Daoy (cell line): ENCODE measurements at places on chromosomes 1 and 21. TPM values are rescaled to one million over a fixed set of nuclear protein-coding genes. Genes with fewer than 3 reads are reported as not detected.

The S100A8 gene
- not detected in 2 replicates for total RNA-seq

The RIPPLY3 gene
- 0.57 TPM in 1 of 2 replicates, not detected in the other for total RNA-seq

The GCSAML gene
- 2.7 and 3.8 TPM in 2 replicates for total RNA-seq

The HJV gene
- not detected in 2 replicates for total RNA-seq

The CENPF gene
- total RNA-seq, result 64.2 and 64.3 TPM in 2 replicates

The AJAP1 gene
- 7.0 TPM in 1 of 2 replicates, not detected in the other for total RNA-seq

The AMY1B gene
- not detected in 2 replicates for total RNA-seq

The CDCA8 gene
- 33.6 and 44.3 TPM in 2 replicates for total RNA-seq

The F13B gene
- total RNA-seq, result not detected in 2 replicates

The DNAJC6 gene
- total RNA-seq, result 5.0 and 11.1 TPM in 2 replicates

The RNU1-1 gene
- total RNA-seq, result 306 and 832 TPM in 2 replicates
